ENCODE measurements at places on chromosomes 4 and X.

DNA sequence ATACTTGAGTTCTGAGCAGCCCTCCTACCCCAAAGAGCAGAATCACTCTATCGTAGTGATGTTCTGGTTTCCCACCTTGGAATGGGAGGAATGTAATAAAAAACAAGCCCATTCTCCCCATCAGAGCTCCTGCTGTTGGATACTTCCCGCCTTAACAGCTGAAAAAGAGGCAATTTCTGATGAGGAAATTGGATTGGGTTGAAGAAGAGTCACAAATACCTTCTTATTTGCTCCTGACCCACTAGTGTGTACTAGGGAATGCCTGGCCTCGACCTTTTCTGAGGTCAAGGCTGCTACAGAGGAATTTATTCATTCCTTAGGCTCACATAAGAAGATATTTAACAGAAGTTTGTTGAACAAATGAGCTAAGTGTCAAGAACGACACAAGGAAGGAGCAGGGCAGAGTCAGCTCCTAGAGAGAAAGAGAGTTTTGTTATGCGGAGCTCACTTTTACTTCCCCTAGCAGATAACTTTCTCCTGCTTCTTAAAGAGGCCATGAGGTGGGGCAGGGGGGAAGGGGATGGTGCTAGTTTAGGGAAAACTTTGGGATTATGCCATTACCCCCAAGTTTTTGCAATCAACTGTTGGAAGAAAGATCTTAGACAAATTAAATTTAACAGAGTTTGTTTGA, 273.8 kb upstream of the CLNK start:
- DNase-seq, result no peak

DNA sequence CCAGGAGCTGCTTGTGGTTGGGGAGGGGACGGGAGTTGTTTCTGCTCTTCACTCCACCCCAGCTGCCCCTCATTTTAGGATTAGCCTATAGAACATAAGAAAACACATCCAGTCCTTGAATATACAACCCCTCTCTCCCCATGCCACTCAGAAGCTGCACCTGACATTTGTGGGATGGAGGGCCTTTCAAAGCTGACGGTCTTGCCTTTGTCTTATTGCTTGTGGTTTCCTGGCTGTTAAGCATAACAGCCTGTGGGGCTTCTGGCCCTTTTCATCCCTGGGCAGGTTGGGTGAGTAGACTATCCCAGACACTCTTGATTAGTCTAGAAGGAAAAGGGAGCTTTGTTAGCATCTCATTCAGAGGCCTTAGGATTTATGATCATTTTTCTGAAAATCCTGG, 407.6 kb upstream of the BOD1L1 start:
- no peak for DNase-seq

GRCh38 chrX:105463473-105463872, 243.0 kb upstream of the TEX13A start:
- no peak for DNase-seq

DNA sequence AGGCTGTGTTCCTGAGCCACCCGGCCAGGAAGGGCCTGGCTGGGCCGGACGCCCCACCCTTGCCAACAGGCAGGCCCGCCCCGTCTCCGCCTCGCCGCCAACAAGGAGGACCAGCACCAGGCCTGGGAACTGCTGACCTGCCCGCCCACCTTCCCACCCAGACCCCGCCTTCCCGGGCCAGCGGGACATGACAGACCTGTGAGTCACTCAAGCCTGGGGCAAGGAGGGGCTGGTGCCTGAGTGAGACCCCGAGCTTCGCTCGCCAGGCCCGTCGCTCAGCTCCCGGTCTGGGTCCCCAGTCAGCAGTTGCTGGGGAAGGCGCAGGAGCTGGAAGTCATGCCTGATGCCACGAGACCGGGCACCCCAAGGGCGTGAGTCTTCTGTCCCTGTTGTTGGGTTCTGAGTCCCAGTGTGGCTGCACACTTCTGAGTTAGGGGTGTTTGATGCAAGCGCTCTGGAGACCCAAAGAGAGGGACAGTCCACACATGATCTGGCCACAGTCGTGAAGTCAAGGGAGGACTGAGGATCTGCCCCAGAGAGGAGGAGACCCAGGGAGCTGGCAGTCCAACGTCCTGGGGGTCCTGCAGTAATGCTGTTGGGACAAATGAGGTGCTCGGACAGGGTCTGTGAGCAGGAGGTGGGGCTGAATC, at the start of gene DNASE1L1:
Gene DNASE1L1 (minus strand): TSS at position 33 of the 650 bp plus-strand sequence. CDS start 3,686 bp downstream, outside the sequence.
- DNase-seq, result no peak

DNA sequence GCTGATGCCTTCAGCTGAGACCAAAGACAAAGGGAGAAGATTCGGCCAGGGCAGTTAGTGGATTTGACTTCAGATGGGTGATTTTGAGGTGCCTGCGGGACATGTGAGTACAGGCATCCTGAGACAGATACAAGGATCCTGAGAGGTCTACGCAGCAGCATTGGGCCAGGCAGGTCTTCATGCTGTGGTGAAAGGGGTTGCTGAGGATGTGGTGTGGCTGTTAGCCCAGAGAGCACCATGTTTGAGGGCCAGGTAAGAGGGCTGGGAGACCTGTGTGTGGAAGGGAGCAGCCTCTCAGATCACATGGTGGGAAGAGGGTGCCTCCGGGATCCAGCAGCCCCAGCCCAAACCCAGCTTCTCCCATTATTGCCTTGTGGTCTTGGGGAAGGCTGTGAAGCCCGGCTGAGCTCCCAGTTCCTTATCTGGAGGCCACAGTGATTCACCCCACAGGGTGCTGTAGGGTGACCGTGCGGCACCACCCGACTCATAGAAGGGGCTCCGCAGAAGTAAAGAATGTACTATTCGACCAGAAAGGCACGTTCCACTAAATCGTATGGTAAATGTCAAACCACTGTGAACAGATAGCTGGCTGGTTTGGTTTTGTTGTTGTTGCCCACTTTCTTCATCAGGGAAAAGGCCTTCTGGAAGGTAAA, 27.7 kb upstream of the TADA2B start:
- no peak for DNase-seq
